ENCODE measurements at places on chromosomes 11 and 22.

- no peak for DNase-seq
Measured at GRCh38 chr11:110335358-110335757, 38.9 kb upstream of the RDX start.

GRCh38 chr11:105719073-105719822, 109.4 kb downstream of the GRIA4 start:
- DNase-seq, result no peak

DNA sequence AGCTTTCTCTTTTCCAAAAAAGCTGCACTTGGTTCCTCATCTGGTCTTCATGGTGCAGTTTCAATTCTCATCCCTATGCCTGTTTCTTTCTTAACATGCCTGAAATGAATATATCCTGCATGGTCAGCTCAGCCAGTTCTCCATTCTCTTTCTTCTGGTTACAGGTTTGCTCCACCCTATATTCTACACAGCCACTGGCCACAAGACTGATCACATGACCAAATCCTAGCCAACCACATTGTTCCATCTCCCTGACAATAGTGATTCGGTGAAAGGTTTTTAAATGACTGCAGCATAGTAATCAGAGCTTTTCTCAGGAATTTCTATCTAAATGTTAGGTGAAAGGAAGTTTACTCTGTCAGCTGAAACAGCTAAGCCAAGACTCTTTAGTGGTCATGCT, 891.4 kb downstream of the METTL15 start:
- no peak for DNase-seq

GRCh38 chr22:36327922-36328551, 59.7 kb downstream of the MYH9 start:
- DNase-seq, result peak; percentile 38

DNA sequence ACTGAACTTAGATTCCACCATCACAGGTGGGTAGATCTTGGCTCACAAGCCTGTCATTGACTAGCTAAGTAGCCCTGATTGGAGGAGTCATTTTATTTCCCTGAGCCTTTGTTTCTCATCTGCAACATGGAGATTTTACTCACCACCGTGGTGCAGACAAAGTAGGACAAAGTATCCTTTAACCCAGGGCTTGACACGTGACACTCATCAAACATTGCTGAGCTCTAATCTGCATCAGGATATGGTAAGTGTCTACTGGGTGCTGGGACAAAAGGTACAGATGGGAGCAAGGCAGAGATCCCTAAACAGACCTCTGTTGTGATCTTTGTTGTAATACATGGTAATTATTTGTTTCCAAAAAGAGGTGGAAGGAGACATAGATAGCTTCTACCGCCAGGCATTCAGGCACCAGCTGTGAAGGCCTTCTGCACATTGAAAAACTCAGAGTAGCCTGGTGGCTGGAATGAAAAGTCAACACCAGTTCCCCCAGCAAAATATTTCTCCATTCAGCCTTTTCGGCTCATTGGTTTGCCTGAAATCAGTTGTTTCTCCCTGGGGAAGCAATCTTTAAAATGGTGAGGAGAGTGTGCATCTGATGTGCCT, 18.3 kb upstream of the MICAL2 start:
- DNase-seq, result no peak

DNA sequence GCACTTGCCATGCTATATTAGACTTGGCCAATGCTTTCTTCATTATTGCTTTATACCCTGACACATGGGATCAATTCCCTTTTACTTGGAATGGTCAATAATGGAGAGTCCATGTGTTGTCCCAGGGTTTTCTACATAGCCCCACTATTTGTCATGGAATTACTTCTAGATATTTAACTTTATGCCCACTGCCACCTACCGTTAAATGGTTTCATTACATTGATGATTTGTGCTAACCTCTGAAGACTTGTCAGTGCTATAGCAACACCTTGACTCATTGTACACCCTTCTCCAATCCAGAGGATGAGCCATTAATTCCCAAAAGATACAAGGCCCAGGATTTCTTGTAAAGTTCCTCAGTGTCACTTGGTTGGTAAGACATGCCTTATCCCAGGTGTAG, 31.4 kb upstream of the SLC22A25 start:
- DNase-seq, result no peak

DNA sequence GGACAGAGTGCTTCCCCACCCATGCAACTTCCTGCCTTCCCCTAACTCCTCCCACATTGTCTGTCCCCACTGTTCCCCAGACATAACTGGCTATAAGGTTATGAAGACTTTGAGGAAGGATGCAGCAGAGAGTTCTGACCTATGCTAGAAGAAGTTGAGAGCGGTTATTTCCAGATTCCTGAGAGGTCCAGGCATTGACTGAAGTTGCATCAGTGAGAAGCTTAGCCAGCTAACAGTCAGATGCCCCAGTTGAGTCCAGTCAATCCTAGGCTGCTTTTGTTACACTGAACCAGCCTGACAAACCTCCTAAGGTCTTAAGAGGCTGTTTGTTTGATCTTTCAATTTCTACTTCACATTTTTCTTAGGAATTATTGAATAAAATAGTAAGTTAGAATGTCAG, 937.9 kb upstream of the CCDC90B start:
- DNase-seq, result no peak

- DNase-seq, result peak; percentile 60
Measured at GRCh38 chr11:40129266-40129665, 1330.2 kb downstream of the LRRC4C start.
